ENCODE measurements at places on chromosomes 4 and X.

DNA sequence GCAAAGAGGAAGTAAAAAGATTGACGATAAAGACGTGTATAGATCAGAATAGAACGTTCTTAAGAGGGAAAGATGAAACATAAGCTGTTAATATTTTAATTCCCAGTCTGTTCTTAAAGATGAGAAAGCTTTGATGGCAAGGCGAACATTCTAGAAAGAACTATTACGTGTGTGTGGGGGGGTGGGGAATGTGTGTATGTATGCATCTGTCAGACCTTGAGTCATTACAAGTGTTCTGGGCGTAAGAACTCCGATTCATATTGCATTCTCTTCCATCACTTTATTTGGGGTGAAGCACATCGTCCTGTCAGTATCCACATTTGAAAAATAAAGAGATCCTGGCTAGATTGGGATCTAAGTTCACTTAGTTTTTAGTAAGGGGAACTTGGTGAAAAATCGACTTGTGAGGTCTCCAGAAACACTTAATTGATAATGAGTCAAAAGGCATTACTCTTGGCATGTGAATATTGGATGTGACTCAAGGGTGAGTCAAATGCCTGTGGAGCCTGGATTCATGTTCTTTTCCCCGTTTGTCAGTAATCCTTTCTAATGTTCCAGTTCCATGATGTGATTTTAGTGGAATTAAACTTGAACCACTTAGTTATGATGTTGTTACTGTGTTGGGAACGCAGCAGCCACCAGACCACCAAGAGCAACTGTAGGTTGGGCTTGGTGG lies 3.1 kb downstream of the SMS start:
- peak; percentile 81 for DNase-seq

GRCh38 chrX:101357166-101357795 lies 8.7 kb upstream of the TIMM8A start:
- peak; percentile 33 for DNase-seq

DNA sequence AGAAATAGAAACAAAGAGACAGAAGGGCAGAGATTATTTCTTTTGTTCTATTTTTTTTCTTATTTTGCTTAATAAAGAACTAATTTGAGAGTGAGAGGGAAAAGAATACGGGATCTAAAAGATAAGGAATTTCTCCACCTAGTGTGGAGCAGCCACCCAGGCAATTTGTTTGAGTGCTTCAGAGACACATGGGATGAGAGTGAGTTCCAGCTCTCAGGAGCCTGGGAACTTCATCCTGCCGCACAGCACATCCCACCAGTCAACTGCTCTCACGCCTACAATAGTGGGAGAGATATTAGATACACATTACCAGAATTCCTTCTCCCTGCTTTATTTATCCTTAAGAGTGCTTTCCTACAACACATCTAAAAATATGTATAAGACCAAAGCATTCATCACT lies 946.4 kb downstream of the PDHA2 start:
- DNase-seq: no peak

DNA sequence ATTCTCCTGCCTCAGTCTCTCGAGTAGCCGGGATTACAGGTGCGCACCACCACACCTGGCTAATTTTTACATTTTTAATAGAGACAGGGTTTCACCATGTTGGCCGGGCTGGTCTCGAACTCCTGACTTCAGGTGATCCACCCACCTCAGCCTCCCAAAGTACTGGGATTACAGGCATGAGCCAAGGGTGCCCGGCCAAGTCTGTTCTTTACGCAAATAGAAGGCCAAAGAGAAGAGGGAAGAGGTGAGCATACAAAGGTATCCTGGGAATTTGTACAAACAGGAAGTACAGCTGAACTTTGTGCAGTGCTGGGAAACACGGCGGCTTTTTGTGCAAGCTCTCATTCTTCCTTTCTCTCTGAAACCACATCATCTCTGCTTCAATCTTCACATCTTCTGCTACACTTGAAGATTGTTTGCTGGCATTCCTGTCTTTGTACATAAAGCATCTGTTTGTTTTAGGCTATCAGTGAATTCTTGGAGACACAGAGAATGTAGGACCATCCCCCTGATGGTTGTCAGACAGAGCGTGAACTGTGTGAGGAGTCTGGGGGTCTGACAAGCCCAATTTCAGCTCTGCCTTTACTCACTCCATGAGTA lies 71.9 kb upstream of the PRSS48 start:
- peak; percentile 64 for DNase-seq

DNA sequence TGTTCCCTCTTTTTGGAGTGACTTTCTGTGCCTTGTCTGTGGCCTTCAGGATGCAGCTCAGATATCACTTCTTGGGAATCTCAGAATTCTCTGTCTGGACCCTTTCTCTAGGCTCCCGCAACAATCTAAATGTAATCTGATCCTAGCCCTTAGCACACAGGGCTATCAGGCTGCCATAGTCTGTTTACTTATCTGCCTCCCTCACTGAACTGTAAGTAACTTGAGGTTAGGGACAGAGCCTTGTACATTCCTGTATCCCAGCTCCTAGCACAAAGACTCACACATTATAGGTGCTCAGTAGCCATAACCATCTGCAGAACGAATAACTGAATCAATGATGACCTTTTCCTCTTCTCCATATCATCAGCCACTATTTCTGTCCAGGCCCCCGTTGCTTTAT lies 69.5 kb downstream of the RTL9 start:
- no peak for DNase-seq

- no peak for DNase-seq
Measured at GRCh38 chrX:153880440-153880815, 5.5 kb downstream of the L1CAM start.

DNA sequence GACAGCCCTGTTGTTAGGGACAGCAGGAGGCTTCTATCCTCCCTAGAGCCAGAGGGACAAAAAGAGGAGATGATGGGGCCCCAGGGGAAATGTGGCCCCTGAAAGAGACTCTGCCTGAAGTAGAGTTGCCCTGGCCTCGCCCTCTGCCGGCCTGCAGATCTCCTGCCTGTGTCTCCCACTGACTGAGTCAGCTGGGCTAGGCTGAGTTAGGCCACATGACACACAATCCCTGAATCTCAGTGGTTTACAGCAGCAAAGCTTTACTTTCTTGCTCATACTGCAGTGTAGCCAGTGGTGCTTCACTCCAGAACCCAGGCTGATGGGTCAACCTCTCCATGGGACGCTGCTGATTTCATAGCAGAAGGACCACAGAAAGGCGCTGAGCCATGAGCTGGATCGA lies 23.5 kb downstream of the DRD5 start:
- peak; percentile 6 for DNase-seq

Measured in iris pigment epithelial cell (primary cell).